Natural killer cell treated with Interleukin-12 subunit alpha and Interleukin-12 subunit beta and Interleukin-15 and Interleukin-18, amount 100 ng/mL, for 72 hours (primary cell): ENCODE measurements at places on chromosomes 11 and 22.

DNA sequence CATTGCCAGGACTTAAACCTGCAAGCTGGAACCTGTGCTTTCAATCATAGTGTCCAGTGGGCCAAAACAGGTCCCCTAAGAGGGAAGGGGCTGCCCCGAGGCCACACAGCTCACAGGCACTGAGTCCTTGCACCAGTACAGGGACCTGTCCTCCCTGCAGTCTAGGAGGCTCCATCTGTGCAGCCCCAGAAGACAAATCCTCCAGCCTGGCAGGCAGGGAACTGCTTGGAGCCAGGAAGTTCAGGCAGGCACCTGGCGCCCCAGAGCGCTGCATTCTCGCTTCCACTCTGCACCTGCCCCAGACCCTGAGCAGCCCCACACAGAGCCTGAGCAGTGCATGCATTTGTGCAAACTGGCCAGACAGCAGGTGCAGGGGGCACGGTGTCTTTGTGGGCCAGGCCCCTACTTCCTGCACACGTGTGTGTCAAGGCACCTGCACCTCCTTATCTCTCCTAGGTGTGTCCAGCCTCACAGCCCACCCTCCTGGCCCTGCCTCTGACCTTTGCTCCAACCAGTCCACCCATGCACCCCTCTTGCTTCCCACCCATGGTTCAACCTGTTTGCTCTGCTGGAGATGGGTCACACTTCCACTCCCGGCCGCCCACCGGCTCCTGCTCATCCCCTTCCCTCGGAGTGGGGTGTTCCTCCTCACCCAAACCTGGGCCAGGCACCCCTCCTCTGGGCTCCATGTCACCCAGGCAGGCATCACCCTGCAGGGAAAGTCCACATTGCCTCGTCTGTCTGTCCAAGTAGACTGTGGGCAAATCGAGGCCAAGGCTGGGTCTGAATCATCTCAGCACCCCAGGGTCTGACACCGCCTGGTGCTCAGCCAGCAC lies 19.0 kb downstream of the LINC01488 start:
- no peaks in the 10 kb centered on the region for H3K4me1 ChIP-seq
- H3K36me3 ChIP-seq = no peaks in the 10 kb centered on the region

DNA sequence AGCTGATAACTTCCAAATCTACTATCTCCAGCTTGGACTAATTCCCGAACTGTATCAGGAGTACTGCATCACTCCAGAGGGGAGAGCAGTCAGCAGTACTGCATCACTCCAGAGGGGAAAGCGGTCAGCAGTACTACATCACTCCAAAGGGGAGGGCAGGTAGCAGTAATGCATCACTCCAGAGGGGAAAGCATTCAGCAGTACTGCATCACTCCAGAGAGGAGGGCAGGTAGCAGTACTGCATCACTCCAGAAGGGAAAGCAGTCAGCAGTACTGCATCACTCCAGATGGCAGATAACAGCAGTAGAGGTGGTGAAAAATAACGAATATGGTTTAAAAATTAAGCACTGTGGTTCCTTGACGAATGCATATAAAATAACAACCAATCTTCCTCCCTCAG lies 8.4 kb downstream of the CWC15 start:
- H3K4me1 ChIP-seq = no peaks in the 10 kb centered on the region
- H3K27ac ChIP-seq = no peak overlapping the region
- DNase-seq = no peak
- peaks cover 47% of the 10 kb centered on the region for H3K36me3 ChIP-seq
- H3K27me3 ChIP-seq = no peaks in the 10 kb centered on the region
- H3K4me3 ChIP-seq = no peak overlapping the region

GRCh38 chr11:110947096-110947495 lies 234.9 kb upstream of the ARHGAP20 start:
- no peaks in the 10 kb centered on the region for H3K4me1 ChIP-seq
- H3K27me3 ChIP-seq = peaks cover 12% of the 10 kb centered on the region
- H3K4me3 ChIP-seq = no peak overlapping the region
- DNase-seq = no peak
- H3K27ac ChIP-seq = no peak overlapping the region

DNA sequence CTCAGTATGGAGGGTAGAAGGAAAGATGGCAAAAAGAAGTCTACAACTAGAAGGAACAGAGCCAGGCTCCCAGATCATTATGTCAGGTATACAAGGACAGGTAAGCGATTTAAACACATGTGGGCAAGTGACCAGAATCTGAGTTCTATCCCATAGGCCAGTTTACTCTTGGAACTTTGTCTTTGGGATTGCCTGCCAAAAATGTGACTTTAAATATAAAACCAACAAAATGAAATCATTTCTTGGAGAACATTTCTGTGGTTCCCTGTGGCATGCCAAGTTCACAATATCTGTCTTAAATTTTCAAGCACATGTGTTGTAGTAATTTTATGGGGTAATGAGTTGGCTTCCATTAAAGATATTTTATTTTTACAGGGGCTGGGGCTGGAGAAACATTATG lies 141.0 kb downstream of the SLC17A6 start:
- H3K4me1 ChIP-seq = no peaks in the 10 kb centered on the region
- no peak overlapping the region for H3K27ac ChIP-seq
- H3K4me3 ChIP-seq = no peak overlapping the region
- no peaks in the 10 kb centered on the region for H3K27me3 ChIP-seq

DNA sequence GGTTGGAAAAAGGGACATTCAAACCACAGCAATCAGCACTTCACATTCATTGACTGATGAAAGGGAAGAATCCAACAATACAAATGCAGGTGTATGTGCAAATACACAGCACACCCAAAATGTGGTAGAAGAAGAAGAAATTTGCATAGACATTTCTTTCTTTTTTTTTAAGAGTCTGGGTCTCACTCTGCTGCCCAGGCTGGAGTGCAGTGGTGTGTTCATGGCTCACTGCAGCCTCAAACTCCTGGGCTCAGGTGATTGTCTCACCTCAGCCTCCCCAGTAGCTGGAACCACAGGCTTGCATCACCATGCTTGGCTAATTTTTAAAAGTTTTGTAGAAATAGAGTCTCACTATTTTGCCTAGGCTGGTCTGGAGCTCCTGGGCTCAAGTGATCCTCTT lies 21.9 kb downstream of the CARS1 start:
- peaks cover 24% of the 10 kb centered on the region for H3K36me3 ChIP-seq
- H3K27me3 ChIP-seq = no peaks in the 10 kb centered on the region
- no peak overlapping the region for H3K27ac ChIP-seq
- peaks cover 29% of the 10 kb centered on the region for H3K4me1 ChIP-seq

DNA sequence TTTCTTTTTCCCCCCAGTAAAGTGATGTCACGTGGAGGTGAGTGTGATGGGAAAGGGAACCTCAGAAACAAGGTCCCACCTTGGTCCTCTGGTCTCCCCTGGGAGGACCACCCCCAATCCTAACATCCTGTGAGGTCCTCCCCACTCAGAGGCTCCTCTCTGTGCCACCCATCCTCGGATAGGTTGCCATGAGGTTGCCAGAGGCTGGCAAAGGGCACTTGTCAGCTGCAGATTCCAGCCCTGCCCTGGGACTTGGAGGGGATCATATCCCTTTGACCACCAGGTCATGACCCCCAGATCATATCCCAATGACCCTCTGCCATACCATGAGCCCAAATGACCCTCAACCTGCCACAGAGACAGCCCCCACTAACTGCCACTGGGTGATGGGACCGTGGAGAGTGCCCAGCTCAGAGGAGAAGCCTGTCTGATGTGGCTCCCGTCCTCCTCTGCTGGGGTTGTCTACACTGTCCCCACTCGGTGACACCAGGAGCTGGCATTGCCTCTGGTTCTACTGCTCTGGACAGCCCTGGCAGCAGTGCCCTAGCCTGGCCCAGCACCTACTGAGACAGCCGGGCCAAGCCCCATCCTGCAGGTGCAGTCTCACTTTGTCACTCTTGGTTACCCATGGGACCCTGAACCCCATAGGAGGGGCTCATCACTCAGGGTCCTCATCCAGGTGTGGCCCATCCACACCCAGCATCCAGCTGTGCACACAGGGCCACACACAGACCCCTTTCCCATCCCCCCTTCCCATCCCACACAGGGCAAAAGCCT lies 90.2 kb upstream of the KCNQ1OT1 start:
- H3K4me1 ChIP-seq = no peaks in the 10 kb centered on the region
- H3K27me3 ChIP-seq = peaks cover 14% of the 10 kb centered on the region
- no peak overlapping the region for H3K4me3 ChIP-seq
- H3K36me3 ChIP-seq = no peaks in the 10 kb centered on the region
- DNase-seq = peak; percentile 50

- H3K4me3 ChIP-seq = no peak overlapping the region
- no peaks in the 10 kb centered on the region for H3K4me1 ChIP-seq
- H3K27ac ChIP-seq = no peak overlapping the region
- no peak for DNase-seq
Observed at GRCh38 chr11:112719736-112720525, 241.3 kb upstream of the NCAM1 start.

- no peak overlapping the region for H3K4me3 ChIP-seq
- H3K4me1 ChIP-seq = no peaks in the 10 kb centered on the region
- no peaks in the 10 kb centered on the region for H3K36me3 ChIP-seq
Observed at GRCh38 chr11:76410851-76411357, 29.8 kb downstream of the GVQW3 start.

- H3K27ac ChIP-seq = no peak overlapping the region
- peaks cover 3% of the 10 kb centered on the region for H3K4me1 ChIP-seq
- H3K36me3 ChIP-seq = no peaks in the 10 kb centered on the region
- no peak overlapping the region for H3K4me3 ChIP-seq
Observed at GRCh38 chr11:64090806-64091516, 55.2 kb downstream of the FLRT1 start.

DNA sequence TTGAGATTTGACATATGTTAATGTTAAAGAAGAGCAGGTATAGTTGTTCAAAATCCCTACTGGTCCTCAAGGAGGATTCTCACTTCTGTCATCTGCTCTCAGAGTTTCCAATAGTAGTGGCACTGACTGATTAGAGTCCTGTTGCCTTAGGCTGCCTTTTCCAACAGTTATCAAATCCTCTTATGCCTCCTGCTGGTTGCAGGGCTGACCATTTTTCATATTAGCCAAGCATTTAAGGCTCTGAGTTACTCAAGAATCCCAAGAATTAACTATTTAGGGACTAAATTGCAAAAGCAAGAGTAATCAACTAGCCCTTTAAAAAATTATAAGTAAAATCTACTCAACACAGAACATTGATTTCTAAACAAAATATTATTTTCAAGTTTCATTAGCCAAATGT lies 212.0 kb upstream of the CHORDC1 start:
- no peaks in the 10 kb centered on the region for H3K4me1 ChIP-seq
- no peak for DNase-seq
- no peak overlapping the region for H3K4me3 ChIP-seq
- no peaks in the 10 kb centered on the region for H3K27me3 ChIP-seq

DNA sequence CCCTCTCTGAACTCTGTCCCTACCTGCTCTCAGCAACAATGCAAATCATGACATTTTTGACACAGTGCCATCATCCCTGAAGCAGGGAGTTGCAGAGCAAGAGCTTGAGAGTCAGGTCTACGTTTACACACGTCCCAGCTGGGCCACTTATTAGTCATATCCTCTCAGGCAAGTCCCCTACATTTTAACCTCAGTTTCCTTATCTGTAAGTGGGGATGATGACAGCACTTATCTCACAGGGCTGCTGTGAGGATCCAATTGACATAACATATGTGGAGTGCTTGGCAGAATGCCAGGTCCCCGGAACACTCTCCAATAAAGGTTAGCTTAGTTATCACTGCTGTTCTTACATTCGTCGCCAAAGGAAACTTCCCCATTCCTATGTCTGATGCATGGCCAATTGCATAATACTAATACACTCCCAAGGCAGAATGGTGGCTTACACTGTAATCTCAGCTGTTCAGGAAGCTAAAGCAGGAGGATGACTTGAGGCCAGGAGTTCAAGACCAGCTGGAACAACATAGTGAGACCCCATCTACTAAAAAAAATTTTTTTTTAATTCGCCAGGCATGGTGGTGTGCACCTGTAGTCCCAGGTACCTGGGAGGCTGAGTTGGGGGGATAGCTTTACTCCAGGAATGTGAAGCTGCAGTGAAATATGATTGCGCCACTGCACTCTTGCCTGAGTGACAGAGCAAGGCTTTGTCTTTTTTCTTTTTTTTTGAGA lies 16.6 kb downstream of the ASCC2 start:
- peaks cover 25% of the 10 kb centered on the region for H3K4me1 ChIP-seq
- peak overlapping the region; percentile 69 for H3K27ac ChIP-seq
- peaks cover 33% of the 10 kb centered on the region for H3K36me3 ChIP-seq
- peak; percentile 74 for DNase-seq

GRCh38 chr11:57761301-57762234 lies at the start of gene CTNND1:
CTNND1 (plus strand) TSS chr11:57761802; CDS start chr11:57791479, 29,677 bp downstream.
- H3K4me1 ChIP-seq = peaks cover 5% of the 10 kb centered on the region
- H3K27me3 ChIP-seq = peaks cover 5% of the 10 kb centered on the region
- no peak for DNase-seq
- H3K27ac ChIP-seq = peak within 1 kb of the TSS; percentile 23

DNA sequence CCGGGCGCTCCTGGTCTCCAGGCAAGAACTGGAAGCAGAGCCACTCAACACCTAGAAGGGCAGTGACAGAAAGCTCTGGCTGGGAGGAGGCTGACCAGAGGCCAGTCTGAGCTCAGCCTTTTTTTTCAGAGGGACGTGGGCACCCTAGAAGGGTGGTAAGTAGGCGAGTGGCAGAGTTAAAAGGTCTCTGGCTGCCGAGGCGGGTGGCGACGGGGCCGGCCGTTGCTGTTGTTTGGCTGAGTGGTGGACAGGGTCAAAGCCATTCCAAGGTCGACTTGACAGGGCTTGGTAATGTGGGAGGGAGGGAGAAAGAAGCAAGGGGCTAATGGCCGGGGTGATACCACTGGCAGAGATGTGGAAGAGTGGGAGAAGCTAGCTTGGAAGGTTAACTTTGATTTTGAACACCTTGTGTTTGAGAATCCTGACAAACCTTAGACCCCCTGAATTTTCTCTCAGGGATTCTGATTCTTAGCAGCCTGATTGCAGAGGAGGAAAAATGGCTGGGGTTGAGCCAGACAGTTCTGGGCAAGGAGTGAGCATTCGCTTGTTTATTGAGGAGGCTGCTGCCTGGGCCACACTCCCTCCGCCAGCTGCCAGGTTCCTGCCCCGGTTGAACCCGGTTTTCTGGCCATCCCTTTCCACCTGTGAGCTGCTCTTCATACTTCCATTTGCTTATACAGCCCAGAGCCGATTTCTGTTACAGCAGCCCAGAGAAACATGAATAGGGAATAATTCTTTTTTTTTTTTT lies 868 bp upstream of the SYCE3 start:
- H3K36me3 ChIP-seq = no peaks in the 10 kb centered on the region
- no peak for DNase-seq
- H3K27me3 ChIP-seq = no peaks in the 10 kb centered on the region

DNA sequence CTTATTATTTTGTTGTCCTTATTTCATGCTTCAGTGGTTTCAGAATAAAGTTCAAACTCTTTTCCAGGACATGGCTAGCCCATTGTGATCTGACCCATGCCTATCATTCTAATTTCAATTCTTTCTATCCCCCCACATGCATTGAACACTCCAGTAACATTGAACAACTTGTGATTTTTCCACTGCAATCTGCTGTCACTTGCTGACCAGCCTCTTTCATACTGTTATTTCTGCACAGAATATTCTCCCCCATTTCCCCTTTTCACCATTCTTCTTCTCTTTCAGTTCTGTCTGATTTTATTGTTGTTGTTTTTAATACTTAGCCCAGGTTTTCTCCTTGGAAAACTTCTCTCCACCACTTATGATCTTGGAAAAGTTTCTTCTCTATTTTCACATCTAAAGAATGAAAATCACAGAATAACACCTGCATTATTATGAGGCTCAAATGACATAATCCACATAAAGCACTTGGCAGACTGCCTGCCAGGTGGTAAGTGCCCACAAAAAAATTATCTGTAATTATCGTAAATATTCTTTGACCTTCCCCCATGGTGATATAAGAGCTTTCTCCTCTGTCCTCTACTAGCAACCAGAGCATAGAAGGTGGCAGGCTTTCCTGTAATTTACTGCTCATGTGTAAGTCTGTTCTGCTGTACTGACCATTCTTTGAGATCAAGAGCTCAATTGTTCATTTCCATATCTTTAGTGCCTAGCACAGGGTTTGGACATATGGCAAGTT lies 51.9 kb upstream of the EED start:
- H3K36me3 ChIP-seq = no peaks in the 10 kb centered on the region
- peaks cover 31% of the 10 kb centered on the region for H3K4me1 ChIP-seq
- DNase-seq = no peak
- peak overlapping the region; percentile 78 for H3K4me3 ChIP-seq
- no peaks in the 10 kb centered on the region for H3K27me3 ChIP-seq
- peak overlapping the region; percentile 92 for H3K27ac ChIP-seq
